ENCODE measurements at places on chromosomes 13 and 19. TPM values are rescaled to one million over a fixed set of nuclear protein-coding genes. Genes with fewer than 3 reads are reported as not detected.

DNA sequence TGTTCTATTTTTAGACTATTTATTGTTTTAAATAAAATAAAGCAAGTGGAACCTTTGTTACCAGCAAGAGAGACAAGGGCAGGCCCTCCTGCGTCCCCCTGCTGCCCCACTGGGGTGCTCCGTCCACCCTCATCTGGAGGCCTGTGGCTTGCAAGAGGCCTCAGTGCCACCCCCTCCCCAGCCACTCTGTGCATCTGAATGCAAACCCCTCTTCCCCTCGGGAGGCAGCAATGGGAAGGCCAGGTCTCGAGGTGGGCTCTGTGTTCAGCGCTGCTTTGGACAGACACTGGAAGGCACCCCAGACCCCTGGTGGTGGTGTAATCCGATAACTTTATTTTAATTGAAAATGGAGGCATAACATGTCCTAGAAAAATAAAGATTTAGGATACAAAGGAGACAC, 4.6 kb downstream of the SIX5 start:
- no peak for DNase-seq

- no peak for DNase-seq
Measured at GRCh38 chr19:58368561-58369360, 6.2 kb upstream of the ZNF497 start.

GRCh38 chr19:16779539-16780163, 49.5 kb upstream of the SIN3B start:
- no peak for DNase-seq

DNA sequence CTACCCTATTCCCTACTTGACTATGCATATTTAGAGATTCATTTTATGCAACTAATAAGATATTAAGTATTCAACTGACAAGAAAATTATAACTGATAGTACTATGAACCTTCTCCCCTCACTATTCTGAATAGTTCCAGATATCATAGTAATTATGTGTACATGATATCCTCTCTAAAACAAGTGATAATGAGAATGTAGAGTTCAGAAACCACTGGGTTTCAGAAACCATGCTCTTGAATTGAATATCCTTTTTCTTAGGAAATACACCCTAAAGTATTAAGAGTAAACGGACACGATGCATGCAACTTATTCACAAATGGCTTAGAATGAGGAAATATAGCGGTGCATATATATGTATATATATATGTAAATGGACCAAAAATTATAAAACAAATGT, 160.9 kb downstream of the TBC1D4 start:
- DNase-seq, result no peak

DNA sequence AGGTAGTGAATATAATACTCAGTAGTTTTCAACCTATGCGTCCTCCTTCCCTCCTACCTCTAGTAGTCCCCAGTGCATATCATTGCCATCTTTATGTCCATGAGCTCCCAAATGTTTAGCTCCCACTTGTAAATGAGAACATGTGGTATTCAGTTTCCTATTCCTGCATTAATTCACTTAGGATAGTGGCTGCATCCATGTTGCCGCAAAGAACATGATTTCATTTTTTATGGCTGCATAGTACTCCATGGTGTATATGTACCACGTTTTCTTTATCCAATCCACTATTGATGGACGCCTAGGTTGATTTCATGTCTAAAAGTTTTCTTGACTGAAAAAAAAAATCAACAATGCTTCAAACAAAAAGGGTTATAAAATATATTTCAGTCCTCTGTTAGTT, 303.4 kb upstream of the SGCG start:
- DNase-seq, result no peak

SPART gene
- total RNA-seq, result 41.3 TPM

Data from kidney epithelial cell (primary cell).